ENCODE measurements at places on chromosomes 7 and 10.

DNA sequence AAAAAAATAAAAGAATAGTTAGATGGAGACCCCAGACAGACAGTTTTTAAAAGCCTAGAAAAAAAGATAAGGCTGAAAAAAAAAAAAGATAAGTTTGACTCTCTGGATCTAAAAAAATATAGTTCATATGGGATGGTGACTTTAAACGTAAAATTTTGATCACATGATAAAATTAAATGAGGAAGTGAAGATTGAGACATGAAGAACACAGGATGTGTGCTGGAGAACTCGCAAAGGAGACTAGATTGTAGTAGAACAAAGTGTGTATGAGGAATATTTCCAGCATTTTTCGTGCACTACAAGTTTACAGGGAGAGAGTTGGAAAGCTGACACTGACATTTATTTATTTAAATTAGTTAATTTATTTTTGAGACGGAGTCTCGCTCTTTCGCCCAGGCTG, 286.4 kb downstream of the PRPF18 start:
- no peak for DNase-seq

- DNase-seq: no peak
These were observed 35.0 kb downstream of the WBP1L start for GRCh38 chr10:102778781-102779180.

DNA sequence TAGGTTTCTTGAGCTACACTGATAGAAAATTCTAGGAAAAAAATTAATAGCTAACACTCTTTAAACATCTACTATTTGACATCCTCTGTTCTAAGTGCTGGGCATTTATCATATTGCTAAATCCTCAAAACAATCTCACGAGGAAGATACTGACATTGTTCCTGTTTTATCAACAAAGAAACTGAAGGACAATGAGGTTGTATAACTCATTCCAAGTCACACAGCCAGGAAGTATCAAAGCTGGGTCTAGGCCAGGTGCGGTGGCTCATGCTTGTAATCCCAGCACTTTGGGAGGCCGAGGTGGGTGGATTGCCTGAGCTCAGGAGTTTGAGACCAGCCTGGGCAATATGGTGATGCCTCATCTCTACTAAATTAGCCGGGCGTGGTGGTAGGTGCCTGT, 51.6 kb upstream of the IL6 start:
- no peak for DNase-seq

DNA sequence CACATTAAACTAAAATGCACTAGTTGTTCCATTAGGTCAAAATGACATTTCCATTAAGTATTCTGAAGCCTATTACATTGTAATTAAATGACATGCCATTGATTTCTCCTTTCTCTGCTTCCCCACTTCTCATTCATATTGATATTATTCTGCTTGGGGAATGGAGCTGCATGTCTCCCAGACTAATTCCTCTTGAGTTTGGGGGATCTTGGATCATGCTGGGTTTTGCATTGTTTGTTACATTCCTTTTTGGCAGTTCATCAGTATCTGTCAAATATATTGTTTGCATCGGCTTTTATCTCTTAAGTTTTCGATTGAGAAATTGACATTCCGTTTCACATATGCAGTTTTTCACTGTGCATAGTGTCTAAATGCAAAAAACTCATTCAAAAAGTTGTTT, 65.1 kb upstream of the CYP26C1 start:
- no peak for DNase-seq

- DNase-seq: no peak
These were observed 18.7 kb downstream of the KRIT1 start for GRCh38 chr7:92226981-92227380.

DNA sequence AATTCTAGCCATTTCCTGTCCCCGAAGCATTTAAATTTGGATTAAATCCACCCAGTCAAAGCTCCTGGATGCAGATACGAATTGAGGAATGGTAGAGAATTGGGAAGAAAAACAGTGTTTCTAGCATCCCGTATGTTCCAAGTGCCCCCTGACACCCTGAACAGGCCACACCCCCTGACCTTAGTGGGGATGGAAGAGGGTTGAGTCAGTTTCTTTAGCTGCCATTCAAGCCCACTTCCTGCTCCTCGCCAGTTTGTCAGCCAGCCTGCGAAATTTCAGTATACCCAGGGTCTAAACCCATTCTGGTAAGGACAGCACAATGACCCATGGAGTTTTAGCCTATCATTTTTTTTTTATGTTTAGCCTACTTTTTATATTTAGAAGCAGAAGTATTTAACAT, 101.1 kb downstream of the PKD1L1 start:
- DNase-seq: no peak

DNA sequence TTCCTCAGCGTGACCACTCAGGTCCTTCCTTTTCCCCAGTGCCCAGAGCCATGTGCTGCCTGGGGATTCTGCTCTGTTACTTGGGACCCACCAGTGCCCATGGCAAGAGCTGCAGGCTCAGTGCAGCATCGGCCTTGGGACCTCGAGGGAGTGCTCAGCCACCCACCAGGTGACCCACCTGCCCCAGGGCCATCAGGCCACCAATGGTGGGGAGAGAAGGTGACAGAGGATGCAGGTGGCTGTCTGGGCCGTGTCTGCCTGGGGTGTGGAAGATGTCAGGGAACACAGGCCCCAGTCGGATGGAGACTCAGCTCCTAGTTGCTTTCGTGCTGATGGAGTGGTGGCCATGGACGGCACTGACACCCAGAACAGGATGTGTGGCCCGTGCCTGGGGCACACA, 104.7 kb upstream of the FAM20C start:
- DNase-seq: no peak

DNA sequence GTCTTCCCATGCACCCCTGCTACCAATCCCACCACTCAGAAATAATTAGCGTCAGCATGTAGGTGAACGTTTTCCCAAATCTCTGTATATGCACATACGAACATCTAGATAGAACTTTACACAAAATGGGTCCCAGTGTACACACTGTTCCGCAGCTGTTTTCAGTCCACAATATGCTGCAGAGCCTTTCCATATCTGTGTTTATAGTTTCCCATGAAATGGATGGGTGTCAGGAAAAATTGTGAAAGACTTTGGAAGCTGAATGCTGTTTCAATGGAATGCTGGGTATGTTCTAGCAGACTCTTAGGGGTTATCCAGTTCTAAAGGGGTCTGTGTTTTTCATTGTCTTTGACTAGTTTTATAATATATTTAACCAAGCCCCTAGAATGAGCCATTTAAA, 13.8 kb downstream of the GRK5 start:
- no peak for DNase-seq

GRCh38 chr10:85319826-85320225, 991.4 kb downstream of the CCSER2 start:
- DNase-seq: no peak

GRCh38 chr7:70356787-70357328, 758.6 kb downstream of the AUTS2 start:
- DNase-seq: no peak

GRCh38 chr7:31100871-31101270, 48.8 kb downstream of the ADCYAP1R1 start:
- DNase-seq: no peak

DNA sequence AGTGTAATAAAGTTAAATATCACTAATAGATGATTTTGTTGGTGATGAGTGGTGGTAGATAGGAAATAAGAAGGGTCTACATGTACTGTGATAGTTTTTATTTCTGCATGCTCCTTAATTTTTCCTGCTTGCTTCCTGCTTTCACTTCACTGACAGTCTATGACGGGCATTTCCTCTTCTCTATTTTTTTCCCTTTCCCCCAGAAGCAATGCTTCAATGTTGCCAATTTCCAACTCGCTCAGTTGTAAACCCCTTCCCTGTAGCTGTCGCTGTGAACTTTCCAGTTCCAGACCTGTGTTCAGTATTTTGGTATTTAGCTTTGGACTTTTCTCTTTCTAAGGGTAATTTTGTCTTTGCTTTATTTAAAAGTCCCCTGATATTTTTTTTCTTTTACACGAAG, 123.5 kb upstream of the AGR3 start:
- no peak for DNase-seq

DNA sequence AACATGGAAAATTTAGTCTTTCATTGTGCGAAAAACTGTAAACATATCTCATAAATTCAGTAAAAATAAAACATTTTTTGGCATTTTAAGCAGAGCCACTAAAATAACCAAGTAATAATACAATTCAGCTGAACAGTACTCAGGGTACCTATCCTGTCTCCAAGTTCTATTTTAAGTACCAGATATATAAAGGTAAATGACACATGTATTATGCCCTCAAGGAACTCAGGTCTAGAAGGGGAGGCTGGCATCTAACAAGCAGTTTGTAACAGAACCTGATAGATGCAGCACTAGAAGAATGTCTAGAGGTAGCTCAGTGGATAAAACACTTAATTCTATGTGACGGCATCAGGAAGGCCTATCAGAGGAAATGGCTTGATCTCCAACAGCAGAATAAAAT, 112.2 kb downstream of the CRPPA start:
- DNase-seq: no peak

DNA sequence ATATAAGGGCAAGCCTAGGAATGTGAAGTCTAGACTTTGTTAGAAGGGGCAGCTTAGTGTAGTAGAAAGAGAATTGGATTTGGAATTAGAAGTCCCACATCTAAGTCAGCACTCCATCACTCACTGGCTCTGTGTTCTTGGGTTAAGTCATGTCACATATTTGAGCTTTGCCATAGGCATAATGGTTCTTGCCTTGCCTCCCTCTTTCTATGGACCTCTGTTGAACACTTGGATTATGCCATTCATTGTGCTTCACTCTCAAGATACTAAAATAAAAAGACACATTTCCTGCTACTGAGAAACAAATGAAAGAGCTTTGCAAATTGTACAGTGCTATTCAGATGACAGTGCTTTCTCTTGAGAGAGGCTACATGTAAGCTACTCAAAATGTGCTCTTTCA, 35.9 kb downstream of the SEC23IP start:
- no peak for DNase-seq

DNA sequence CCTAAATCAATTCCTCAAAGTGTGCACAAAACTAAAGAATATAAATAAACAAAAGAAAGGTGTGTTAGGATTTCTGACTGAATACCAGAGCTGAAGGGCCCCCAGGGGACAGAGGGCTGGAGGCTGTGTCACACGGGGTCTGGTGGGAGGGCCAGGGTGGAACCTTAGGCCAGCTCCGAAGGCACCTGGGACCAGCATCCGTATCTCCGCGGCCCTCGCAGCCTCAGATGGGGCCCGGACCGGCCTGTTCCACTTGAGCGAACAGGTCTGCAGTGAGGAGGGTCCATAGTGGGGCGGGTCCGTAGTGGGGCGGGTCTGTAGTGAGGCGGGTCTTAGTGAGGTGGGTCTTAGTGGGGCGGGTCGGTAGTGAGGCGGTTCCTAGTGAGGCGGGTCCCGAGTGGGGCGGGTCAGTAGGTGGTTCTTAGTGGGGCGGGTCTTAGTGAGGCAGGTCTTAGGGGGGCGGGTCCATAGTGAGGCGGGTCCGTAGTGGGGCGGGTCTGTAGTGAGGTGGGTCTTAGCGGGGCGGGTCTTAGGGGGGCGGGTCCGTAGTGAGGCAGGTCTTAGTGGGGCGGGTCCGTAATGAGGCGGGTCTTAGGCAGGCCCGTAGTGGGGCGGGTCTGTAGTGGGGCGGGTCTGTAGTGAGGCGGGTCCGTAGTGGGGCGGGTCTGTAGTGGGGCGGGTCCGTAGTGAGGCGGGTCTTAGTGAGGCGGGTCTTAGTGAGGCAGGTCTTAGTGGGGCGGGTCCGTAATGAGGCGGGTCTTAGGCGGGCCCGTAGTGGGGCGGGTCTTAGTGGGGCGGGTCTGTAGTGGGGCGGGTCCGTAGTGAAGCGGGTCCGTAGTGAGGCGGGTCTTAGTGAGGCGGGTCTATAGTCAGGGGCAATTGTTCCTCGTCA, 15.1 kb downstream of the GPR146 start:
- peak; percentile 49 for DNase-seq

DNA sequence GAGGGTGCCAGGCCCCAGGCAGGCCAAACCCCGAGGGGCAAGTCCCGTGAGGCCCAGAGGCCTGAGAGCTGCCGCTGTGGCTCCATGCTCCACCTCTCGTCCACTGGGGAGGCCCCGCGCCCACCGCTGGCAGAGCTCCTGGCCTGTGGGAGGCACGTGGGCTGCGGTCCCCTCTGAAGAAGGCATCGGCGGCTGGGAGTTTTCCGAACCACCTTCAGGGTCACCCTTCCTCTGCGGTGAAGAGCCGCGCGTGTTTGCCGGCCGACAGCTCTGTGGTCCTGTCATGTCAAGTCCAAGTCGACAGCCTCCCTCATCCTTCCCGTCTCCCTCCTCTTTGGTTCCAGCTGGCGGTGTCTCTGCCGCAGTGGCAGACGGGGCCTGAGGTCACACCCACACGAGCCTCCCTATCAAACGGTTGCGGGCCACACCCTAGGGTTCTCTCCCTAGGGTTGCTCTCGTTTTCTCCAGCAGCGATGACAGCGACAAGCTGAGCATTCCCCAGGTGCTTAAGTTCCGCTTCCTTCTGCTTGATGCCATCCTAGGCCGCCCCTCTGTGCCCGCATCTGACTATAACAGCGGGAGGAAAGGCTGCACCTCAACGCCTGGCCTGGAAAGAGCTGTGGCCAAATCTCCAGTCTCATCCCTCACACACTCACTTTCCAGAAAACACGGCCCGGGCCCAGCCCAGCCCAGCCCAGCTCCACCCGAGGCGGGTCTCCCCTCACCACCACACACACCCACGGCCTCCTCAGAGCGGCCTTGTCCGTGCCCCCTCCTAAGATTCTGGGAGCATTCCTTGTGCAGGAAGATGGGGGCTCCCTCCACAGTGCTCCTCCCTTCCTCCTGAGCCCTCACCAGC, 185.0 kb downstream of the ELFN1 start:
- DNase-seq: peak; percentile 38

- no peak for DNase-seq
These were observed 186.3 kb downstream of the FRMD4A start for GRCh38 chr10:14144451-14144850.

GRCh38 chr7:135206941-135207391, 4.4 kb downstream of the WDR91 start:
- DNase-seq: no peak

- DNase-seq: no peak
These were observed 1.5 kb downstream of the CYP3A7 start for GRCh38 chr7:99733448-99733847.

GRCh38 chr10:63481815-63482421, 16.1 kb upstream of the JMJD1C start:
- no peak for DNase-seq

GRCh38 chr7:151590850-151591771, 71.4 kb upstream of the RHEB start:
- DNase-seq: no peak

- no peak for DNase-seq
These were observed 94.2 kb downstream of the EBF3 start for GRCh38 chr10:129869596-129870473.

DNA sequence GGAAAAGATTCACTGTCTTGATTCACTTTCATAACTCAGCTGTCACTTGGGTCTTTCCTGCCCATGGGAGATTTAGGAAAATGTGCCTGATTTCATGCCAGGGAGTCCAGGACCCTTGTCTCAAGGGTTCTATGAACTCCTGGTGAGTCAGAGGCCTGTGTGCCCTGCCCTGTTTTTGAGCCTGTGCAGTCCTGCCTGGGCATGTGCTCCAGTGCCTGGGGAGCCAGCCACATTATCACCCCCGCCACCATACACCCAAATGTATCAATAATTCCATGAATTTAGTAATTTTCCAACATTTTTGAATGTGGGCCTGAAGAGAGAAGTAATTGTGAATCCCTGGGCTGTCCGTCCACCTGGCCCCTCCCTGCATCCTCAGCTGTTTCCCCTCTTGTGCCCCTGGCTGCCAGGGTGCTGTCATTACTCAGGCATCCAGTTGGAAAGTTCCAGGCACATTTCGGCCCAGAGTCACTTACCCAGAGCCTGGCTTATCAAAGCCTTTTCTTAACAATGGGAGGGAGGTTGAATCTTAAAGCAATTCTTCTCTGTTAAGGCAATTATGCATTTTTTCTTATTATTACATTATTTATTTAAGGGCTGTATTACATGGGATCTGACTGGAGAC, 287.8 kb upstream of the CDC14C start:
- DNase-seq: no peak

GRCh38 chr10:114511881-114512280, 107.6 kb upstream of the AFAP1L2 start:
- DNase-seq: no peak

Data from retina (tissue), 1 donor.